ENCODE measurements at places on chromosomes 6 and 20. TPM values are rescaled to one million over a fixed set of nuclear protein-coding genes. Genes with fewer than 3 reads are reported as not detected.

RWDD2A gene
- 3.7 TPM for polyA plus RNA-seq

OR12D3 gene
- polyA plus RNA-seq = not detected

KHDC1L gene
- polyA plus RNA-seq = 0.83 TPM

C20orf144 gene
- 0.14 TPM for polyA plus RNA-seq

SRSF6 gene
- polyA plus RNA-seq = 19.5 TPM

LPIN3 gene
- 0.25 TPM for polyA plus RNA-seq

SOD2 gene
- 109 TPM for polyA plus RNA-seq

FUCA2 gene
- polyA plus RNA-seq = 38.0 TPM

GSS gene
- 107 TPM for polyA plus RNA-seq

Measured in brain (organoid and tissue), 16 donors.